ENCODE measurements at places on chromosomes 1 and 21. TPM values are rescaled to one million over a fixed set of nuclear protein-coding genes. Genes with fewer than 3 reads are reported as not detected.

GRCh38 chr1:60547821-60548220, 474.3 kb upstream of the C1orf87 start:
- no peak for DNase-seq

DNA sequence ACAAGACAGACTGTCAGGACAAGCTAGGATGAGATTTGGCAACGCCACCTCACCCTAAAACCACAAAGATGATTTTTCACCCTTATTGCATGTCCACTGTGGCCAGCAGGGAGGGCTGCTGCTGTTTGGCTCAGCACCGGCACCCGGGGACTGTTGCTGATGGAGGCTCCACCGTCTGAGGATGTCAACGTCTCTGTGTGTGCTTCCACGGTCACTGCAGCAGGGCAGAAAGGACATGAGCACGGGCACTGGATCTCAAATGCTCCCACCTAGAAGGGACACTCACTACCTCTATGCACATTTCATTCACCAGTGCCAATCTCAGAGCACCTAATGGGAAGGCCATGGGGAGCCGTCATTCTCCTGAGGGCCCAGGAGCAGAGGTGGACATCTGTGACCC, 599.6 kb downstream of the PTPRU start:
- DNase-seq = peak; percentile 11

GRCh38 chr21:30209601-30210000, 6.3 kb downstream of the CLDN8 start:
- no peak for DNase-seq

DNA sequence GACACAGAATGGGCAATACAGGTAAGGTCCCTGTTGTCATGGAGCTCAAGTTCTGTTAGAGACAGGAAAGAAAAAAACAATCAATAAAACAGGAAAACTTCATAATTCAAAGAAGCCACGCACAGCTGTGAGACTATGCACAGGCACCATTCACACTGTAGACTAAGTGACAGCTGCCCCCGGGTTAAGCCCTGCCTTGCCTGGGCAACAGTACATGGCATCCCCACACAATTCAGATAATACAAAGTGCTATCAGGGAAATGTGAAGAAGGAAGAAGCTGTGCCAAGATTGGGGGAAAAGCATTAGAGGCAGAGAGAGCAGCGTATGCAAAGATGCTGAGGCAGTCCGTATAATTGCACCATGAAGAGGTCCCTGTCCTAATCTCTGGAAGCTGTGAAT, 9.0 kb upstream of the KCNE2 start:
- no peak for DNase-seq

DNA sequence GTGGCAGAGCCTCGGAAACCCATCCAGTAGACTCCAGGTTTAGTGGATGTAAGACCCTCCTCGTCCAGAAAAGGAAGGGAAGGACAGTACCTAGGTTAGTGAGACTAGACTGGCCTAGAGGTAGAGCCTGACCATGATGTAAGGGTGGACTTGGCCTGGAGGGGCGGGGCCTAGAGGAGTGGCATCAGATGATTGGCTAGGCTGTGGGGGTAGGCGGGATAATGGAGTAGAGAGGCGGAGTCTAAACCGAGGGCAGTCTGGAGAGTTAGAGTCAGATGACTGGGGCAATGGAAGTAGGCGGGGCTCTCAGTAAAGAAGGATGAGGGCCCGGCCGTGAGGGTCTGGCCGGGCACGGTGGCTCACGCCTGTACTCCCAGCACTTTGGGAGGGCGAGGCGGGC, 70.1 kb downstream of the EPHB2 start:
- DNase-seq = no peak

DNA sequence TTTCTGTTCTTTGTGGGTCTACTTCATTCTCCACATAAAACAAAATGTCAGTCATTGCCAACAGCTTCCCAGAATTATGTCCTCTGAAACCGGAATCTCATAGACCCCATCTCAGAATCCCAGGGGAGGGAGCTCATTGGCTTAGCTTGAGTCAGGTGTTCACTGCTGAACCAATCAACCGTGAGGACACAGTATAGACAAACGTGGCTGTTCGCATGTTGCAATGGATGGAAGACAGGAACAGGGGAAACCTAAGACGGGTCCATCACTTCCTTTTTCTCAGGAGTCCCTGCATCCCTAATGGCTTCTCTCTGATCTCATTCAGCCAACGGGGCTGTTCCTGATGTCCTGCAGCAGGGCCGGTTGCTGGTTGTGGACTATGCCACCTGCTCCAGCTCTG, 9.1 kb downstream of the CELA2A start:
- no peak for DNase-seq

GRCh38 chr1:225435957-225436392, 8.1 kb upstream of the LBR start:
- DNase-seq = no peak

DNA sequence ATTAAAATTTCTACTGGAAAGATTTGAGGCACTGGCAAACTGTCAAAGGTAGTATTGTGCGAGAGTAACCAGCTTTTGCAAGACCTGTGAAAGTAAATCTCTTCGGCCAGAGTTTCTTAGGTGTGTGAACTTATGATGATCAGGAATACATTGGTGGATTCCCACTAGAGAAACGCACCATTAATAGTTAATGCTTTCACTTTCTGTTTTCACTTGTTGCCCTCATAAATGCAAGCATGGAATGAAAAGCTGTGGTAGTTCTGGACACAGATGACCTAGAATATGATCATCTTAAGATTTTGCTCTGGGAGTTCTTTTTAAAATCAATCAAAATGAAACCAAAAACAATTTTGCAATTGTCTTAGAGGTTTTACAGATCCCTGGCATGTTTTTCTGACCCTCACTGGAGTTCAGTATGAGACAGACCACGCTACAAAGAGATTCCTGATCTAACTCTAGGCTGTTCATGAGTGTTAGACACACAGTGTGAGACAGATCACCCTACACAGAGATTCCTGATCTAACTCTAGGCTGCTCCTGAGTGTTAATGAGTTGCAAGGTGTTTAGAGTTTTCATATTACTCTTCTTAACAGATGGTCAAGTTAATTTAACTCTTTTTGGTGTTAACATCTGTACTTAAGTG, 98.8 kb downstream of the SDCCAG8 start:
- no peak for DNase-seq

DNA sequence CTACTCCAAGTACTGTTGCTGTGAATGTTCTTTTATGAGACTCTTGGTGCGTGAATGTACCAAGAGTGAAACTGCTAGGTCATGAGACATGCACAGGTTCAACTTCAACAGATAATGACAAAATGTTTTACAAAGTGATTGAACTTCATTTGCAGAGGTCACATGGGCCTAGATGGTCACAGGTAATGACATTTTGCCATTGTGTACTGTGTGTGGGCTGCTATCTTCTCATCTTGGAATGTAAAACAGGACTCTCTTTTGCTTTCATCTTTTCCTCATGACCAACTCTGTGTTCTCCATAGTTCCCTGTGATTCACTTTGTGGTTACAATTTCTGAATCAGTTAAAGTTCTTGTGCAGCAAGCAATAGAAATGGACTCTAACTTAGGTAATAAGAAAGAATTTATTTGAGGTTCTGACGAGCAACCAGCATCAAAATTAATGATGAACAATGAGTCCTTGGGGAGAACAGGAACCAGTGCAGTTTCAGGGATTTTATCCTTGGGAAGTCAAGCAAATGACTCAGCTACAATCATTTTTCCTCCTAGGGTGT, 16.2 kb upstream of the TSNAX start:
- no peak for DNase-seq

DNA sequence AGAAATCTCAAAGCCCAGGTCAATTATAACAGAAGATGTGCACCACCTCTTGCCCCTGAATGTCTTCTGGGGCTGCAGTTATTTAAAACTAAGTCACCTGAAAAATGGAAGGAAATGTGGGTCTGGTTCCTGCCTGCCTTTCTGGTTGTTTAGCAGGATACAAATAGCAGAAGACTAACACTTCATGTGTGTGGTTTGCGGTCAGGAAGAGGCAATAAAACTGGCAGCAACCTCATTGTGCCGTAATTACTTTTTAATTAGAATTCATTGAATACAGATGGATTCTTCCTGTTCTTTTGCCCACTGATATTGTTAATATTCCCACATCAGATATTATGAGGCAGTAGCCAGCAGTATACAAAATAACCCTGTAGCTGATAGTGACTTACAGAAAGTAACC, 345.7 kb downstream of the ZNF326 start:
- DNase-seq = no peak

DNA sequence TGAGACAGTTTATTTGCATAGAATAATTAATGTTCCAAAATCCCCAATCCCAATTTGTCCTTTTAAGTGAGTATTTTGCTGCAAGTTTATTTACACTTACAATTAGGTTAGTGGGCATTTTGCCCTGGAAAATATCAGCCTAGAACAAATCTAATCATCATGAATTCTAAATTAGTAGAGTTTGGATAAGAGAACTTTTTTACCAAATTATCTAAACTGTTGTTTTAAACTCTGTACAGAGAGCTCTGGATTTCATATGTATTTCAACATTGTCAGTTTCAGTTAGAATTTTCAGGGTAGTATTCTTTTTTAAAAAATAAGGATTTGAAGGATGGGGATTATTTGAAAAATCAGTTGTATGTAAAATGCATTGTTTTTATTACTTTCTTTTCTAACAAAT, 27.8 kb upstream of the UBE2U start:
- no peak for DNase-seq

DNA sequence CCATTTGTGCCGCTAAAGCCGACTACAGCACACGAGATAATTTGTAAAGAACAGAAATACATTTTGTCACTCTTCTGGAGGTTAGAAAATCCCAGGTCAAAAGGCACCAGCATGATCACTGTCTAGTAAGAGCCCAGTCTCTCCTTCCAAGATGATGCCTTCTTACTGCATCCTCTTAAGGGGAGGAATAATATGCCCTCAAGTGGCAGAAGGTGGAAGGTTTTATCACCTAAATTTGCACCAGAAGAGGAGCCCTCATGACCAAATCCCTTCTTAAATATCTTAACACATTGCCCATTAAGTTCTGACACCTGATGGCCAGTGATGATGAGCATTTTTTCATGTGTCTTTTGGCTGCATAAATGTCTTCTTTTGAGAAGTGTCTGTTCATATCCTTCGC, 326.7 kb upstream of the RGS18 start:
- DNase-seq = no peak

DNA sequence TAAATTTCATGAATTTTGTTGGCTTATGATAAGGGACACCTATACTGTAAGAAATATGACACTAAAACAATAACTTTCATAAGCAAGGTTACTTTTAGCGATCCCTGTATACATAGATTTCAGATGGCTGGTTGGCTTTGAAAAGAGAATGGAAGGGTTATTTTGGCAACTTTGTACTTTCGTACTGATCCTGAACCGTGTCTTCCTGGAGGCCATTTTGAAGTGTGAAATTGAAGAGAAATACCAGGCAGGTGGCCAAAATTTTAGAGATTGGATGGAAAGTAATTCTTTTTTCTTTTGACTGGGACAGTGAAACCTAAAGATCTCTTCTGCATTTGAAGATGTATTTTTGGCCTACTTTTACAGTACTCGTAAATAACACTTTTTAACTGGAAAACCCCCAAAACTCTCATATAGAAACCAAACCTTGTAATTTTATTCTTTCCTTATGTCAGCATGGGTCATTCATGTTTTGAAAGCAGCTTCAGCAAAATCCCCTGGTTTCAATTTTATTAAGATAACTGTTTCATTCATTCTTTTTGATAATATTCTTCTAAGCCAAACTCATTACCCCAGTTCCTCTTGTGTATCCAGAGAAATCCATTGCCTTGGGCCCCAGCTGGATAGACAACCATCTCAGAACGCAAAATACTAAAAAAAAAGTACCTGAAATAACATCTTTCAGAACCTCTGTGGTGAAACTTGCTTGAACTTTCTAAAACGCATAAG, 38.4 kb upstream of the ZNF281 start:
- DNase-seq = no peak

DNA sequence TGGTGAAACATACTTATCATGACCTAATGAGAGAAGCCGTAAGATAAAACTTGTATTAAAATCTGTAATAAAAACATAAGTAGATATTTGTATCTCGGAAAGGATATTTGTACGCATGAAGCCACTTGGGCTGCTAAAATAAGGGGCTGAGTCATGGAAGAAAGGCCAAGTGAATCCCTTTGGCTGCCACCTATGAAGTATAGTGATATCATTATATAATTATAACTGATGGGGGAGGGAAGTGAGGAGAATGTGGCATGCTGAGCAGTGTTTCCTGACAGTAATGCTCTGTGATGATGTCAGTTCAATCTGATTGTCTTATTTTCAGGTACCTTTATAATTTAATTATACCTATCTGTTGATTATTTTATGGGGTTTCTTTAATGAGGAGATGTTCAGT, 13.6 kb downstream of the RWDD3 start:
- DNase-seq = no peak

DNA sequence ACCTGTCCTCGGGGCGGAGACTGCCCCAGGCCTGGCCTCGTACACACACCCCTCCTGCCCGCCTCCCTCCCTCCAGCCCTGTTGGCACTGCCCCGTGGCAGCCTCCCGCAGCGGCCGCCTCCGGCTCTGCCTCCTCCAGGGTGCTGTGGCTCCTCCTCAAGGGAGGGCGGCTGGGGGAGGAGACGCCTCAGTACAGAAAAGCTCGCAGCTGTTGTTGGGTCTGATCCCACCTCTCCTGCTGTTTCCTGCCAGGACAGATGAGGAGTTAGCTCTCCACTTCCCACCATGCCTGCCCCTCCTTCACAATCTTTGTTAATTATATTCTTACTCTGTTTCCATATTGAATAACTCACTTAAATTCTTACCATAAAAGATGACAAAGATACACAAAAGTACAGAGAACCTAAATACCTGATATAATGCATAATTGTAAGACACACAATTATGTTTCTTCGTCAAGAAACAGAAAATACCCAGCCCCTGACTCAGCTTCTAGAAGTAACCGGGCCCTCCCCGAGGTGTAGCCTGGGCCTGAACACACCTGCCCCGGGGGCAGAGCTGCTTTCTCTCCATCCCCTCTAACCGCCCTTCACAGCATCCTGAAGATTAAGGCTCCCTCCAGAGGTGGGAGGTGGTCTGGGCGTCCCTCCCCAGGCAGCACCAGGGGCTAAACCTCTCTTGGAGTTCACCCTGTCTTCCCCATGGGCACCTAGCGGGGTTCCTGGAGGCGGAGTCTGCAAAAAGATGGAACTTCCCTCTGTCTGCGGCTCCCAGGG, 30.6 kb upstream of the COL6A1 start:
- DNase-seq = no peak

DNA sequence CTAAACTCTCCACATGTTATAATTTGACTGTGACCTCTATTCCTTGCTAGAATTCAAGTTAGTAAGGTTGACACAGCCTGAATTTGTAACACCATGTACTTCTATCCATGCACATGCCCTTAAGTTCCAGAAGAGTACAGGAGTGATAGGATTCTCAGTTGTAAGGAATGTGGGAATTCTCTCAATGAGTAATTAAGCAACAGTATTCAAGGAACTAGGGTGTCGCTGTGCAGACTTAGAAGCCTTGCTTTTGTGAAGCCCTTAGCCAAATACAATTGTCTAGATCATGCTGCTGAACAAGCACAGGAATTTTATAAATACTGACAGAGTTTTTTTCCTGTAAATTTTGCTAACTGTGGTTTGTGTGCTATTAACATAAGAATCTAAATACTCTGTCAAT, 276.3 kb upstream of the PTBP2 start:
- no peak for DNase-seq

Gene C8B
- total RNA-seq = not detected

Gene KRTAP19-1
- not detected for total RNA-seq

Gene CHTOP
- 89.1 TPM for total RNA-seq

Gene ESPN
- 0.89 TPM for total RNA-seq

Gene HRNR
- total RNA-seq = not detected

Data from activated CD8-positive, alpha-beta memory T cell treated with anti-CD3 and anti-CD28 coated beads, Interleukin-2, amount 10 ng/mL, durations not matched to agents 7 days and 5 days (primary cell).